ENCODE measurements at places on chromosomes 1 and 21. TPM values are rescaled to one million over a fixed set of nuclear protein-coding genes. Genes with fewer than 3 reads are reported as not detected.
A peak's percentile ranks its signal among the peaks of the same experiment; 100 is the strongest.

ENTREP3 gene
- total RNA-seq = 45.1 TPM

DNAJC28 gene
- 0.09 TPM for total RNA-seq

FOXJ3 gene
- 48.9 TPM for total RNA-seq

ATP1A4 gene
- total RNA-seq = not detected

PDE4B gene
- 10.9 TPM for total RNA-seq

KIF17 gene
- total RNA-seq = not detected

LRRC71 gene
- total RNA-seq = not detected

INTS3 gene
- 63.1 TPM for total RNA-seq

EPHB2 gene
- total RNA-seq = not detected

- no peak for DNase-seq
Observed at GRCh38 chr1:6265151-6265550, 4.3 kb upstream of the GPR153 start.

- peak; percentile 83 for DNase-seq
Observed at GRCh38 chr1:25572708-25573590, 29.5 kb downstream of the LDLRAP1 start.

- peak; percentile 60 for DNase-seq
Observed at GRCh38 chr1:52296345-52296744, 69.7 kb downstream of the CC2D1B start.

GRCh38 chr1:179550746-179551682 is 24.7 kb downstream of the NPHS2 start:
- DNase-seq = no peak

DNA sequence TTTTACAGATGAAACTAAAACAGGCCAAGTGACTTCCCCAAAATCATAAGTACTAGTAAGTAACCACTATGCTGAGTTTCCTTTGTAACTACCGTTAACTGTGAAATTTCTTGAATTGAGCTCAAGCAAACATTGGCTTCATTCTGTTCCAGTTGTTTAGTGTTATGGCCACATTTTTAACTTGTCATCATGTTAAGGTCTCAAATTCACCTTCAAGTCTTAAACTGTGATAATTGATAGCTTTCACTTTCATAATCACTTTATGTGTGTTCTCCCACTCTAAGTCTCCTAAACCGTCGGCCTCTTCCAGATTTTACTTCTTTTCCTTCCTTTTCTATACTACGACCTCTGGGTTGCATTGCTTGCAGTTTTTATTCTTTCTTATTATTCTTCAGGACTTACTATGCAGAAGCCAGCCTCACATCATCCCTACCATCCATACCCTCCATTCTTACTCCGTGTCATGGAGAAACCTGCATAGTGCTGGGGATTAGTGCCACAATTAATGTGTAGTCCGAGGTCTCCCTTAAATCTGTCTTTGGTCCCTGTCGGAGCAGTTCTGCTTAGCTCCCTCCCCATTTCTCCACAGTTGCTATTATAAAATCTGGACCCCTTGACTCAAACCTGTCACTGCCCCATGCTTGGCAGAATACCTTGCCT is 5.8 kb downstream of the KIF1B start:
- no peak for DNase-seq

DNA sequence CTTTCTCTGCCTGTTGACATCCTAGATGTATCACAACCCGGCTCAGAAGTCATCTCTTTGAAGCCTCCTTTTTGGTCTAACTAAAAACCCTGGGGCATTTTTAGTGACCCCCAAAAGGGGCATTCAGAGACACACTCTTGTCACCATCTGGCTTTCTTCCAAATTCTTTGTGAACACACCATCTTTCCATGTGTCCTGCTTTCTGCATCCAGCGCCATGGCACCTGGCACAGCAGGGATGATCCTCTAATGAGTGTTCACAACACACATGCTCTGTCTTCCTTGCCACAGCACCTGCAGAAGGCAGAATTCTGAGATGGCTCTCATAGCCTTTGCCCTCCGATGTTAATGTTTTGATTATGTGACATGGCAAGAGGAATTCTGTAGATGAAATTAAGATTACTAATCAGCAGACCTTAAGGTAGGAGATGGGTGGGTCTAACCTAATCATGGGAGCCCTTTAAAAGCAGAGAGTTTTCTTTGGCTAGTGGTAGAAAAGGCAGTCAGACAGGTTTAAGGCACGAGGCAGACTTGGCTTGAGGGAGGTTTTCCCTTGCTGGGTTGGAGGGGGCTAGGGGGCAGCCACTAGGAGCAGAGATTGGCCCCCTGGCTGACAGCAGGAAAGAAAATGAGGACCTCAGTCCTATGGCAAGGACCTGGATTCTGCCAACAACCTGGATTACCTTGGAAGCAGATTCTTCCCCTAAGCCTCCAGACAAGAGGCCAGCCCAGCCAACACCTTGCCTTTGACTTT is 4.9 kb upstream of the TMEM61 start:
- DNase-seq = no peak

DNA sequence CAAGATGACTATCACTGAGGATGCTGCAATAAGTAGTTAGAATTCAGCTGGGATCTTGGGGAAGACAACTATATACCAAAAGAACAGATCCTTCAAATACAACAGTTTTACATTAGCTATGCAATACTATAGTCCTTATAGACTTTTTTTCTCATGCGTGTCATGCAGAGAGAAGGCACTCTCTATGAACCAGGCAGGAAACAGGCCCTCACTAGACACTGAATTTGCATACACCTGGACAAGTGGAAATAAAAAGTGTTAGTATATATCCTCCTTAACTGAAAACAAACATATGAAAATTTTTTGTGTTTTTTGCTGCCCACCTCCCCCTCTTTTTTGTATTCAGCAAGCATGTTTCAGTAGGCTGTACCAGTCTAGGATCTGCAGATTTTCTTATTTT is 29.9 kb downstream of the TMCO1 start:
- no peak for DNase-seq

GRCh38 chr21:34189506-34189905 is 116.1 kb downstream of the MRPS6 start:
- DNase-seq = peak; percentile 46

- peak; percentile 90 for DNase-seq
Observed at GRCh38 chr1:156625436-156626078, 6.3 kb downstream of the HAPLN2 start.

DNA sequence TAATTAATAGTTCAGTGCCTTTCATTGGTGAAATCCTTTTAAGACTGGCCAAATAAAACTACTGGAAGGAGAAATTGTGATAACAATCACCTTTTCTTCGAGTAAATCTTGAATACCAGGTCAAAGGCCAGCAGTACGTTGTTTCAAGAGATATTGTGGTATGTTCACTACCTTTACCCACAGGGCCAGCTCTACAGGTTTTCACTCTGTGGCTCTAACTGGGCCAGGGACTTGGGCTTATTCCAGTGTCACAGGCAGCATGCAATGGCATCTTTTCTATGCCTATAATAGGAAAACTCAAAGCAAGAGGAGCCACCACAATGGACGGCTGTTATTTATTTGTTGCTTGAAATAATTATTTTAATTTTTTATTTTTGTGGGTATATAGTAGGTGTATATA is 26.8 kb upstream of the LRIF1 start:
- DNase-seq = no peak

GRCh38 chr21:39441502-39442475 is 3.8 kb downstream of the LCA5L start:
- peak; percentile 79 for DNase-seq

- no peak for DNase-seq
Observed at GRCh38 chr1:52588535-52588934, 13.6 kb upstream of the GPX7 start.

GRCh38 chr1:110914676-110915075 is 41.7 kb downstream of the CD53 start:
- no peak for DNase-seq

DNA sequence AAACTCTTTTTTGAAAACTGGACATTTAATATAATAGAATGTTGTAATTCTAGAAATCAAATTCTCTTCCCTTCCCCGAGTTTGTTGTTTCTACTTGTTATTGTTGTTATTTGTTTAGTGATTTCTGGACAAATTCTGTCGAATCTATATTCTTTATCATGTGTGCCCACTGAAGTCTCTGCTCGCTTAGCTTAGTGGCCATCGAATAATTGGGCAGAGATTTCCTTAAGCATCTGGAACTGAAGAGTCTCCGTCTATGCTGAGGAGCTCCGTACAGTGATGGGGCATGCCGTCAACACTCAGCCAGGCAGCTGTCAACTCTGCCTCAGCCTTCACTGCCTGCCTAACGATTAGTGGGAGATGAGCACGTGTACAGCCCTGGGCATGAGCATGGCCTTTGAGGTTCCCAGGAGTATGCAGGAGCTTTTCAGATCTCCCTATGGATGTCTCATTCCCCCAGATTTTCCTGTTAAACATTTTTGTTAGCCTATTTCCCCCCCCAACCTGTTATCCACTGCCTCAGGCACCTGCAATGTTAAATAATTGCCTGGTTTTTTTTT is 66.8 kb downstream of the SLX9 start:
- no peak for DNase-seq

GRCh38 chr1:6667139-6667538 is 34.5 kb downstream of the DNAJC11 start:
- no peak for DNase-seq

GRCh38 chr1:98287626-98288025 is 366.8 kb upstream of the DPYD start:
- no peak for DNase-seq

DNA sequence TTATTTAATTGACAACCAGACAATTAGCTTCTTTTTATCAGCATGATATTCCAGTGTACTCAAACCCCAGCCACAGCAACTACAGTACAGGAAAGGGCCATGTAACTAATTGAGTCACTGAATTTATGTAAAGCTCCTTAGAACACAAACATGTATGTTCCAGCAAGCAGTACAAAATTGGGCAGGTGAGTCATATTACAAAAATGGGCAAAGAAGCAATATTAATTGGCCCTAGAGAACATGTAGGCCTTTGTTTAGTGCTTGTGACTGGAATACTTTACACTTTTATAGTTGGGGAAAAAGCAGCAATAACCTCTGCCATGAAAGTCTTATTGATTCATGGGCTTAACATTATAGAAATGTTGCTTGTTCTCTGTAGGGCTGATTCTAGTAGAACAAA is 31.8 kb downstream of the CLEC20A start:
- no peak for DNase-seq

DNA sequence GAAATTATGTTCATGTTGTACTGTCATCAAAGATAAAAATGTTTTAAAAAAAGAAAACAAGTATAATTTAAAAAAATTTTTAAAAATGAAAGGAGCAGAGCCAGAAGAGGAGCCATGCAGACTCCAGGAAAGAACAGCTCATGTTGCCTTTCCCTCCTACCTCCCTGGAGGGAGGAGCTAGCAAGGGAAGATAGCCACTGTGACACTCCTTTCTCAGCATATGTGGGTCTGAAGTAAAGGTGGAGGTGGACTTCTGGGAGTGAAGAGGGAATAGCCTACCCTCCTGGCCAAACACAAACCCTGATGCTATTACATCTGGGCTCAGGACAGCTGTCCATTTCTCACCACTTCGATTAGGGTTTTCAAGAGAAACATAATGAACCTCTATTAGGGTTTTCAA is 54.2 kb downstream of the SLC2A1 start:
- no peak for DNase-seq

GRCh38 chr1:28853093-28853742 is 41.2 kb downstream of the OPRD1 start:
- no peak for DNase-seq

DNA sequence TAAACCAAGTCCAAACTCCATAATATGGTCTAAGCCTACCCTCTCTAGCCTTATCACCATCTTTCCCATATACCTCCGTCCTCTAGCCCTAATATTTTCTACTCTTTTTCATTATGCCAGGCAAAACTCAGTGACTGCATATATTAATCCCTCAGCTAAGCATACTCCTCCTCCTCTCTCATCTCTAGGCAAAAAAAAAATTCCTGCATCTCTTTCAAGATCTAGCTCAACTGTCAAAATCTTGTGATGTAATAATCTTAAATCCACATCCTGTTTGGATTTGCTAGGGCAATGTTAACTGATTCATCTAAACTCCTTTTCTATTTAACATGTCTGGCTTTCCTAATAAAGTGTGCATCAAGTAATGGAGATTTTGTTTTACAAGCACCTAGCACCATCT is 20.4 kb downstream of the PRPF38A start:
- no peak for DNase-seq

DNA sequence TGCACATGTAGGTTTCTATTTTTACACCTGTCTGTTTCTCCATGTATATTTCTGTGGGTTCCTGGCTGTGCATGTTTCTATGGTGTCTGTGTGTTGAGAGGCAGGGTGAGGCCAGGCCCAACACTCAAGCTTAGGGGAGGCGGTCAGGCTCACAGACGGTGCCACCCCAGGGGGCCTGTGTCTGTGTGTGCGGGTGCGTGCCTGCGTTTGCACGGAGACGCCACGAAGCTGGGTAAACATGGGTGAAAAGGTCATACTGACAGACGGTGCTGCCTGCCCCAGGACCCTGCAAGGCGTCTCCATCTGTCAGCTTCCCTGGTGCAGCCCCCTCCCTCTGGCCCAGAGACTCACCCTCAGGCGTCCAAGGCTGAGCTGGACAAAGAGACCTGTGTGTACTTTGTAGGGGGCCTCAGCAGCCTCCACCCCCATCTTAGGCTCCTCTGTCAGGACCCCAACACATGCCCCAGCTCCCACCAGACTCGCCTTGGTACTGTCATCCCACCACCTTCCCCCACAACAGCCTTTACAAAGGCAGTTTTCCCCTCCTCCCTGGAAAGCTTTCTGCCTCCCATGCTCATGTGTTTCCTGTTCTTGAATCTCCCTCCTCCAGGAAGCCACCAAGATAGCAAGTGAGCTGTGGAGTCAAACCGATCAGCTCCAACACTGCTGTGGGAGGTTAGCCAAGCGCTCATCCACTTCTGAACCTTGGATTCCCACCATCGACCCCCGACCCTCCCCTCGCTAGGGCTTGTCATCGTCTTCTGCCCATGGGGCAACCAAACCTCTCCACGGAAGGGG is 34.1 kb downstream of the PTPRF start:
- no peak for DNase-seq

DNA sequence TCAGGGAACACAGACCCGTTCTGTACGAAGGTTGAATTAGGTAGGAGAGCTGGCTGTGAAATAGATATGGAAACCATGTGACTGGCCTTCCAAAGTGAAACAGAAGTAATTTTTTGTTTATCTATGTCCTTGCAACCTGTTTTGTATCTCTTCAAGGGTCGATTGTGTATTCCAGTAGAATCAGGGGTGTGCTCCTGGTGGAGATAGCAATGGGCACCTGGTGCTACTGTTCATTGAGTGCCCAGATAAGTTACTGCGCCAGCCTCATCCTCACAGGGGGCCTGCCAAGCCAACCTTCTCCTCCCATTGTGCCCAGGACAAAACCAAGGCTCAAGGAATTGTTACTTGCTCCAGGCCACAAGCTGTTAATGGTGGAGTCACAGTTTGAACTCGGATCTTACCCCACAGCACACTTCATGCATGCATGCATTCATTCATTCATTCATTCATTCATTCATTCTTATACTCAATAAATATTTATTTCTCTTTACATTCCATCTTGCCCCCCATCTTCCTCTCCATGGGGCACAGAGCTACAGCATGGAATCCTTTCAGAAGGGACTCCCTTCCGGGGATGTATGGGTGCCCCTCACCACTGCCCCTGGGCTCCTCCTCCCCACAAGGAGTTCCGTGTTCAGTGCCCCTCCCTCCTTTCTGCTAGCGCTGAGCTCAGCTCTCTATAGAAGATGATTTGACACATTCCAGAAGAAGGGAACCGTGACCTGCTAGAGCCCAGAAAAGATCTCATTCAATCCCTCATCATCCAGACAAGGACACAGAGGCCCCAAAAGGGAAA is 24.0 kb downstream of the ADORA1 start:
- DNase-seq = no peak

GRCh38 chr1:198132060-198132781 is 24.6 kb upstream of the NEK7 start:
- DNase-seq = no peak

Data from activated CD4-positive, alpha-beta T cell treated with anti-CD3 and anti-CD28 coated beads, Interleukin-2, amount 10 ng/mL, durations not matched to agents 24 days and 14 days (primary cell).